ENCODE measurements at places on chromosomes 7 and 10. TPM values are rescaled to one million over a fixed set of nuclear protein-coding genes. Genes with fewer than 3 reads are reported as not detected.

C7orf57 gene
- not detected for total RNA-seq

FKBP14 gene
- total RNA-seq = 32.4 TPM

PIK3AP1 gene
- 0.12 TPM for total RNA-seq

GIMAP6 gene
- 0.25 TPM for total RNA-seq

FKBP9 gene
- 215 TPM for total RNA-seq
